Ascending aorta (tissue), 2 donors: ENCODE measurements at places on chromosomes 5 and 9. TPM values are rescaled to one million over a fixed set of nuclear protein-coding genes. Genes with fewer than 3 reads are reported as not detected.

GRCh38 chr9:132945186-132946130 is 1.0 kb upstream of the TSC1 start:
- H3K4me3 ChIP-seq: peak overlapping the region; percentile 69
- H3K4me1 ChIP-seq: no peaks in the 10 kb centered on the region
- no peak for DNase-seq
- no peaks in the 10 kb centered on the region for H3K27me3 ChIP-seq

Gene LCN2
- not detected for total RNA-seq

DNA sequence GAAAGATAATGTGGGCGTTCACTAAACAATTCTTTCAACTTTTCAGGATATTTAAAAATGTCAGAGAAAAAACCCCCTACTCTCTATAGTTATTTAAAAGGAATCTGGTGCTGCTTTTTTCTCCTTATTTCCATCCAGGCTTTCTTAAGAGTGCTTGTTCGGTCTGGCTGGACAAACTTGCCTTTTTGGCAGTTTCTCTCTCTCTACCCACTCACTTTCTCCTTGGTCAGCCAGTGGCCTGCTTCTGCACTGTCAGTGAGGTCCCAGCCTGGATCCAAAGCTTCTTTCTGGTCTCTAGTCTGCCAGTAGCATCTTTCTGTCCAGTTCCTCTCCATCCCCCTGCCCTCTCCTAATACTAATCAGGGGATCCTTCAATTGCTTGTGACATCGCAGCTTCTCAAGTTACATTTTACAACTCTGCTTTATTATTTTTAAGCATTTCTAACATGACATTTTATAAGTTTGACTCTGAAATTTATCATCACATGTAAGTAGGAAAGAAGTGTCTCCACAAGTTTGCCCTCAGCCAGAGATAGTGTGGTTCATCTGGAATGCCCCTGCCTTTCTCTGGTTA is 50.4 kb downstream of the PIK3R1 start:
- H3K27me3 ChIP-seq: no peaks in the 10 kb centered on the region
- H3K27ac ChIP-seq: peak overlapping the region; percentile 84
- DNase-seq: no peak
- H3K4me3 ChIP-seq: peak overlapping the region; percentile 2
- H3K4me1 ChIP-seq: peaks cover 26% of the 10 kb centered on the region
- no peaks in the 10 kb centered on the region for H3K36me3 ChIP-seq

Gene GKAP1
- not detected for total RNA-seq

DNA sequence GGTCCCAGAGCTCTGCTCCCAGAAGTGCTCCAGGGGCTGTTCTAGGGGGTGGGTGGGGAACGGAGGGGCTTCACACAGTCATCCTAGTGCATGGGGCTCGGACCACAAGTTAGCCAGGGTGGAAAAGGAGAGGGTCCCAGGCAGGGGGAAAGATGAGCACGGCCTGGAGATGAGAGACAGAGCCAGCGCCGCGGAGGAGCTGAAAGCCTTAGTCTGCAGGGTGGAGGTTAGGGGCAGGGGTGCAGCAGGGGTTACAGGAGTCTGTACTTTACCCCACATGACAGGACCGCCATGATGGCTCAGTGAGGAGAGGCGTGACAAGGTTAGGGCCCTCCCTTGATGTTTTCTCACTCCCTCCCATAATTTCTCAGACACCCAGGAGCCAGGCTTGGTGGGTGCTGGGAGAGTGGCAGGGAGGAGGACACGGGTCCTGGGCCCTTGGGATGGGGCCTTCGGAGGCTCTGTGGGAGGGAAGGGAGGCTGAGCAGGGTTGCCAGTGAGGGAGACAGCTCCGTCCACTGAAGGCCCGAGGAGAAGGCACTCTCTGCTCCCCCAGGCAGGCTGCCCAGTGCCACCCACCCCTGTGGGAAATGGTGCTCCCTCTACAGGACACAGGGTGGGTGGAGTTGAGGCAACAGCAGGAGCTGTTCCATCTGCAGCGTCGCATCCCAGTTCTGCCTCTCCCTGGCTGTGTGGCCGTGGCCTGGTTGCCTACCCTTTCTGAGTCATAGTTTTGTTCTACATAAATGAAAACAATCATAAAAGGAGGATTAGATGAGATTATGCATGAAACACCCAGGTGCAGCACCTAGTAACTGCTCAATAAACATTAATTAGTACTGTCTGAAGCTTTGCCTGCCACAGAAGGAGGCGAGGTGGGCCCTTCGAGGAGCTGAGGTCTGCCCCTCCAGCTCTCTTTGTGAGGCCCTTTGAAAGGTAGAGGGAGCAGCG is 66.2 kb downstream of the NDST1 start:
- H3K36me3 ChIP-seq: no peaks in the 10 kb centered on the region
- no peaks in the 10 kb centered on the region for H3K27me3 ChIP-seq
- no peak overlapping the region for H3K27ac ChIP-seq
- peak; percentile 37 for DNase-seq
- H3K4me1 ChIP-seq: no peaks in the 10 kb centered on the region
- H3K4me3 ChIP-seq: no peak overlapping the region

Gene CRHBP
- 0.32 TPM for total RNA-seq

Gene BAG1
- 58.5 TPM for total RNA-seq

- no peaks in the 10 kb centered on the region for H3K4me1 ChIP-seq
- no peak overlapping the region for H3K4me3 ChIP-seq
Measured at GRCh38 chr9:122186777-122187470, 27.2 kb downstream of the MORN5 start.

- H3K27me3 ChIP-seq: peaks cover 40% of the 10 kb centered on the region
- no peak overlapping the region for H3K27ac ChIP-seq
- H3K4me1 ChIP-seq: peaks cover 3% of the 10 kb centered on the region
- peak overlapping the region; percentile 44 for H3K4me3 ChIP-seq
Measured at GRCh38 chr9:130665029-130665430, 636 bp downstream of the PRDM12 start.

Gene NKD2
- 6.5 TPM for total RNA-seq

Gene FAM200C
- total RNA-seq: not detected

GRCh38 chr5:252546-252945 is 18.9 kb upstream of the PDCD6 start:
- no peak overlapping the region for H3K27ac ChIP-seq
- no peak overlapping the region for H3K4me3 ChIP-seq
- no peaks in the 10 kb centered on the region for H3K4me1 ChIP-seq
- no peak for DNase-seq
- no peaks in the 10 kb centered on the region for H3K27me3 ChIP-seq

DNA sequence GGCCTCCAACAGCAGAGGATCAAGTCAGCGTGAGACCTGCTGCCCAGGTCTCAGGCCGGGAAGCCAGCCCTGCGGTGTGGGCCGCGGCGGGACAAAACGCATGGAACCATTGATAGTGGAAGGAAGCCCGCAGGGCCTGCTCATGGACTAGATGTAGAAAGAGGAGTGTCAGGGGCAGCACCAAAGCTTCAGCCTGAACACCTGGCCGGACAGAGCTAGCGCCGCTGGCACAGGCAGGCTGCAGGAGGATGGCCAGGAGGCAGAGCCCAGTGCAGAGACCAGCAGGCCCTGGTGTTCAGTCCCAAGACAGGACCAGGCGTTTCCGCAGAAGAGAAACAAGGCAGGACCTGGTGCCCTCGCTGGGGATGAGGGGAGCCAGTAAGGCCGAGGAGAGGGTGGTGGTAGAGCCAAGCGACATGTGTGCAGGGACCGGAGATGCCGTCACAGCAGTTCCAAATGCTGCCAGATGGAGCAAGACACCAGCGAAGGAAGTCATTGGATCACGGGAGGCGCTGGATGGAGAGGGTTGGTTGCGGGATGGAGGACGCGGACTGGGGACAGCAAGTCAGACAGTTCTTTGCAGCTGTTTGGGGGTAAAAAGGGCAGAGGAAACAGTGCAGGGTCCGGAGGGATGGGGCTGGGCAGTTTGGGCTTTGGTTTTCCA is 42.1 kb upstream of the OLFM1 start:
- no peak overlapping the region for H3K4me3 ChIP-seq
- H3K4me1 ChIP-seq: no peaks in the 10 kb centered on the region
- DNase-seq: peak; percentile 47
- H3K36me3 ChIP-seq: no peaks in the 10 kb centered on the region
- H3K27me3 ChIP-seq: no peaks in the 10 kb centered on the region

- H3K27ac ChIP-seq: peak overlapping the region; percentile 27
- no peaks in the 10 kb centered on the region for H3K36me3 ChIP-seq
- no peak overlapping the region for H3K4me3 ChIP-seq
- H3K27me3 ChIP-seq: no peaks in the 10 kb centered on the region
- DNase-seq: no peak
Measured at GRCh38 chr5:76547242-76547890, 75.8 kb downstream of the F2RL2 start.

- no peaks in the 10 kb centered on the region for H3K27me3 ChIP-seq
- no peak for DNase-seq
- H3K4me3 ChIP-seq: no peak overlapping the region
- no peaks in the 10 kb centered on the region for H3K36me3 ChIP-seq
- H3K27ac ChIP-seq: peak overlapping the region; percentile 75
Measured at GRCh38 chr5:73938280-73938937, 312.4 kb downstream of the ARHGEF28 start.

DNA sequence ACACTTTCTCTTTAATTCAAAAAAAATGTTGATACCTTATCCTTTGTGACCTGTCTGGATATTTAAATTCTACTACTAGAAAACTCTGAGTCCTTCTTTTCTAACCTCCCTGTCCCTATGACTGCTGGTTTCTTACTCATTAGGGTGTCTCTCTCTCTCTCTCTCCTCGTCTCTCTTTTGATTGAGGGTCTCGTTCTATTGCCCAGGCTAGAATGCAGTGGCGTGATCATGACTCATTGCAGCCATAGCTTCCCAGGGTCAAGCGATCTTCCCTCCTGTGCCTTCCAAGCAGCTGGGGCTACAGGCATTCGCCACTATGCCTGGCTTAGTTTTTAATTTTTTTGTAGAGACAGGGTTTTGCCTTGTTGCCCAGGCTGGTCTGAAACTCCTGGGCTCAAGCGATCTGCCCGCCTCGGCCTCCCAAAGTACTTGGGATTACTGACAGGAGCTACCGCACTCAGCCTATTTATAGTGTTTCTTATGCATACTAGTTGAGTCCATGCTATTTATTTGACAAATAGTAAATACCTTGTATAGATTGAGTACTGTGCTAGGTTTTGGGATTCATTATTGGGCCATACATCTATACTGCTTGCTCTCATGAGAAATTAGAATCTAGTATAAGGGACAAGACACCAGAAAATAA is 61.9 kb downstream of the NSD1 start:
- no peaks in the 10 kb centered on the region for H3K27me3 ChIP-seq
- H3K4me1 ChIP-seq: no peaks in the 10 kb centered on the region
- DNase-seq: no peak
- H3K36me3 ChIP-seq: peaks cover 33% of the 10 kb centered on the region
- H3K4me3 ChIP-seq: no peak overlapping the region
- H3K27ac ChIP-seq: no peak overlapping the region

GRCh38 chr9:19451240-19452087 is 42.7 kb downstream of the ACER2 start:
- no peaks in the 10 kb centered on the region for H3K4me1 ChIP-seq
- no peak for DNase-seq
- H3K4me3 ChIP-seq: no peak overlapping the region
- peaks cover 18% of the 10 kb centered on the region for H3K36me3 ChIP-seq
- no peak overlapping the region for H3K27ac ChIP-seq

Gene SPRY4
- 111 TPM for total RNA-seq

GRCh38 chr5:128135286-128135685 is 51.7 kb downstream of the SLC12A2 start:
- no peak for DNase-seq
- no peak overlapping the region for H3K27ac ChIP-seq
- no peaks in the 10 kb centered on the region for H3K36me3 ChIP-seq
- no peaks in the 10 kb centered on the region for H3K27me3 ChIP-seq
- no peaks in the 10 kb centered on the region for H3K4me1 ChIP-seq

Gene SCGB3A2
- not detected for total RNA-seq

- no peak overlapping the region for H3K4me3 ChIP-seq
- H3K27ac ChIP-seq: no peak overlapping the region
- no peaks in the 10 kb centered on the region for H3K4me1 ChIP-seq
- no peaks in the 10 kb centered on the region for H3K27me3 ChIP-seq
- H3K36me3 ChIP-seq: no peaks in the 10 kb centered on the region
- DNase-seq: no peak
Measured at GRCh38 chr5:118678746-118679145, 309.6 kb downstream of the DTWD2 start.

DNA sequence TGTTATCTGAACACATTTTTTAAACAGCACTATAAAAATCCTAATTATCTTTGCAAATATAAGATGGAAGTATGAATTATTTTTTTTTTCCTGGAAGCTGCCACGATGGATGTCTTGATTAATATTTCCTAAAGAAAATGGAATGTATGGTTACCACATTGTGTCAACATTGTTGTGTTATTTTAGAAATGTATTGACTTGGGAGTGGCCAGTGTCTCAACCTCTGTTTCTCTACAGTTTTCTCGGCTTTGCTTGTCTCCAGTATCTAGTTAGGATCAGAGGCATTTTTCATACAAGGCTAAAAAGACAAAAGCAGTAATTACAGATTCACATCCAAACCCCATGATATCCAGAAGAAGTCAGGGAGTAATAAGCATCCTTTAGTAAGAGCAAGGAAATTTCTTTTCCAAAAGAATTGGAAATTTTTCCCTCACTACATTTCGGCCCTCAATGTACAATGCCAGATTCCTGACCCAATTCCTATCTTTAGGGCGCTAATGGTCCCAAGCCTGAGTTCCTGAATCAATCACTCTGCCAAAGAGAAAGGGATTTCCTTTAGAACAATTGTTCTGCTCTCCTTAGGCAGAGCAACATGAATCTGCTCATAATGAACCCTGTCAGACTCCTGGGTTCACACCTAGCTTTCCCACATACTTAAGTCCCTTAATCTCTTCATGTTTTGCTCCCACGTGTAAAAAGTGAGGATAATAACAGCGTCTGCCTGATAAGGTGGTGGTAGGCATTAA is 111.7 kb downstream of the EDIL3 start:
- no peak overlapping the region for H3K4me3 ChIP-seq
- H3K27ac ChIP-seq: no peak overlapping the region
- no peak for DNase-seq

DNA sequence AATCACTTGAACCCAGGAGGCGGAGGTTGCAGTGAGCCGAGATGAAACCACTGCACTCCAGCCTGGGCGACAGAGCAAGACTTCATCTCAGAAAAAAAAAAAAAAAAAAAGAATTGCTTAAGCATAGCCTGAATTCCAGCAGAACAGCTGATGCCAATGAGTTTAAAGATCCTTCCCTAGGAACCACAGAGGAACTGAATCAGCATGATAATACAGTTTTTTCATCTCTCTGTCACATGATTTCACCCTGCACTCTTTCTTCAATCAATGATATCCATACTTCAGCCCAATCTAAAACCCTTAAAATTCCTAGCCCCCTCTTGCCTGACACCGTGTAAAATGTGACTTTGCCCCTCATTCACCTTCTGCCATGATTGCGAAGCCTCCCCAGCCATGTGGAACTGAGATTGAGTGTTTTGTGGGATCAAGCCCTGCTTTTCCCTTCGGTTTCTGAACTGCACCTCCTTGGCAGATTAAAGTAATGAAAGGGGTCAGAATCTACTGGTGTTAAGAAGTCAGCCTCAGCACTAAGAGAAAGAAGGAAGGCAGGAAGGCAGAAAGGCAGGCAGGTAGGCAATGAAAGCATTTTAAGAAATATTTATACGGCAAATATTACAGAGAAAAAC is 20.9 kb upstream of the DMXL1 start:
- DNase-seq: no peak
- H3K36me3 ChIP-seq: no peaks in the 10 kb centered on the region
- no peak overlapping the region for H3K27ac ChIP-seq
- H3K4me3 ChIP-seq: no peak overlapping the region
- H3K27me3 ChIP-seq: no peaks in the 10 kb centered on the region
